Suprapubic skin (tissue), 4 donors: ENCODE measurements at places on chromosomes 6 and 20. TPM values are rescaled to one million over a fixed set of nuclear protein-coding genes. Genes with fewer than 3 reads are reported as not detected.

Gene REM1
- total RNA-seq, result 0.64 TPM

Gene FOXF2
- 0.68 TPM for total RNA-seq

Gene ENTPD6
- total RNA-seq, result 45.2 TPM

Gene TUBB1
- not detected for total RNA-seq

Gene COL11A2
- 0.23 TPM for total RNA-seq

Gene TREML4
- total RNA-seq, result not detected

Gene IL20RA
- 88.8 TPM for total RNA-seq

Gene SLC35B3
- 9.6 TPM for total RNA-seq

Gene DEFB132
- 0.34 TPM for total RNA-seq

Gene SEMG1
- total RNA-seq, result not detected

Gene SH3BGRL2
- total RNA-seq, result 52.8 TPM

Gene FOXA2
- total RNA-seq, result not detected

Gene AVP
- total RNA-seq, result not detected

Gene RIPOR2
- total RNA-seq, result 3.8 TPM

Gene DDRGK1
- total RNA-seq, result 50.0 TPM

Gene CLVS2
- total RNA-seq, result 0.44 TPM

Gene KHDC1
- not detected for total RNA-seq

Gene PIGT
- 45.2 TPM for total RNA-seq

Gene DUSP15
- 1.1 TPM for total RNA-seq

Gene SLC22A1
- total RNA-seq, result not detected

Gene CALHM5
- total RNA-seq, result 1.1 TPM

Gene C20orf141
- total RNA-seq, result not detected

Gene TMEM244
- total RNA-seq, result not detected

Gene EYS
- not detected for total RNA-seq

Gene SLC25A27
- total RNA-seq, result 74.2 TPM

Gene SRXN1
- 27.7 TPM for total RNA-seq

Gene SEL1L2
- total RNA-seq, result not detected

Gene ANKRD66
- not detected for total RNA-seq

Gene BTNL2
- not detected for total RNA-seq

Gene PRRT1
- 0.44 TPM for total RNA-seq

Gene PRICKLE4
- total RNA-seq, result 0.34 TPM

Gene OR11A1
- total RNA-seq, result not detected

Gene MCM3
- 26.4 TPM for total RNA-seq

Gene SNAP91
- not detected for total RNA-seq

Gene ADGRF1
- not detected for total RNA-seq

Gene ADGRB3
- total RNA-seq, result 1.1 TPM

Gene KCNG1
- 1.2 TPM for total RNA-seq

Gene BMP2
- 24.1 TPM for total RNA-seq

Gene ZNF343
- 15.0 TPM for total RNA-seq

Gene CST9
- not detected for total RNA-seq

Gene ABT1
- 30.0 TPM for total RNA-seq
